Lung (tissue), 17 donors: ENCODE measurements at places on chromosomes 1 and 21.

DNA sequence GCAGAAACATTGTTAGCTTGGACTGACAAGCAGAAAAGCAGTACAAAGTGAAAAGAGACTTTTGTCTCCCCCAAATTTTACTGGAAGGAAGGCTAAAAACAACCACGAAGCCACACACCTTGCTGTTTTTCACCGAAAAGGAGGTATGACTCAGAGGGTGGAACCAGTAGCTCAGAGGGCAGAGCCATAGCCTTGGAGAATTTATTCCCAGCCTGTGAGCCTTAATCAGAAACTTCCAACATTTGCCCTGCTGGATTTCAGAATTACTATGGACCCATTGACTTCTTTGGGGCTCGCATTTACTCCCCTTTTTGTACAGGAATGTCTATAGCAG is 32.0 kb downstream of the RPS6KC1 start:
- DNase-seq, result no peak

DNA sequence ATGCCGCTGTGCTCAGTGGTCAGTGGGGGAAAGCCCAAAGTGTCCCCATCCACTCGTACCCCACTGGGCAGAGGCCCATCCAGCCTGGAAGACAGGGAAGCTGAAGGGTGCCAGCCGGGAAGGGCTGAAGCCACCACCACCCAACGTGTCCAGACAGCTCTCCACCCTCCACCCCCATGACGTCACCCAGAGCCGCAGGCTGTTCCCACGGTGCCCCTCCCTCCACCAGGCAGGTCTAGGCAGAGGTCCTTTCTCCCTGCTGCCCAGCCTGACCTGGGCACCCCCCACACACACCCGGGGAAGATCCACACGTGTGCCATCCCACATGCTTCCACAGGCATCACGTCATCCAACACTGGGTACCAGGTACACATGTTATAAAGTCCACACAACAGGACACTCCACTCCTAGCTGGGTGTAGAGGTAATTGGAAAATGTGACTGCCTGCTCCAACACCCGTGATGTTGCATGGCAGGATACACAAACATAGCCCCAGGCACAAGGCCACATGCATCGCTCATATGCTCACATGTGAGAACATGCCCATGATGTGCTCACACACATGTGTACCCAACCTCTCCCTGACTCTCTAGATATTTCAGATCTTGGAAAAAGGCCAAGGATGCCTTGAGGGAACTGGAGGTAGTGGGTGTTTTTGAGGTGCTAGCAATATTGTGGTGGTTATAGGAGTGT is 5.1 kb upstream of the ARHGAP30 start:
- no peak for DNase-seq

DNA sequence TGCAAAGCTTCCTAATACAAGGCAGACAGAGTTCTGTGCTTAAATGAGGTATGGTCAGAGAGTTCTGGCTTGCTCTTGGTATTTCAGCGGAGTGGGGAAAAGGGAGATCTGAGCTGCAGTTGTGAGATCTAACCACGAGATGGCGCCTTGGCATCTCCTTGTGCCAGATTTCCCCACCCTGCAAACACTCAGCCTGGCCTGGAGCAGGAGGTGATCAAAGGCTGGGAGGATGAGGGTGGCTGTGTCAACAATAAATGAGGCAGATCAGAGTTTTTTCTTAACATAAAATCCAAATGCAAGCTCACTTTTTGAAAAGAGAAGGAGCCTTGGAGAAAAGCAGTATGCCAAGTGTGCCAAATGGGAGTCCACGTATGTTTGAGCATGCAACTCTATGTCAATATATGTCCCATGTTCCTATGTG is 4.1 kb upstream of the TFAP2E start:
- peak; percentile 81 for DNase-seq

DNA sequence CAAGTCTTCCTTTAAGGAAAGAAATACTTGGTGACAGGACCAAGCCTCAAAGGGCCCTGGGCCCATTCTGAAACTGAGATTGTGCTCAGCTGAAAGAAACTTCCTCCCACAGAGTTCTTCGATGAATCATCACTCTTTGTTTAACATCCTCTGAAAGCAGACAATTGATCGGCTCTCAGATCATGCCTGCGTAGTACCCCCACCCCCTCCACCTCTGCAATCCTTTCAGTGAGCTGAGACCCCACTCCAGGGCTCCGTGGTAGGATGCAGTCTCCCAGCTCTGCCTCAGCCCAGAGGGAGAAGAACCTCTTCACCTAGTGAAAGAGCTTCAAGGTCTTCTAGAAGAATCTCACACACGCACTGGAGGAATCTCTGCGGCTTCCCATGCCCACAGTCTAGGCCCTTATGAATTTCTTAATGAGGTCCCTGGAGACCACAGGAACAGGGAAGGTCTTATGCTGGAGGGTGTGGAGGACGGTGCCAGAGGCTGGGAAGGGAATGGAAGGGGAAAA is 104.9 kb upstream of the SOD1 start:
- no peak for DNase-seq

DNA sequence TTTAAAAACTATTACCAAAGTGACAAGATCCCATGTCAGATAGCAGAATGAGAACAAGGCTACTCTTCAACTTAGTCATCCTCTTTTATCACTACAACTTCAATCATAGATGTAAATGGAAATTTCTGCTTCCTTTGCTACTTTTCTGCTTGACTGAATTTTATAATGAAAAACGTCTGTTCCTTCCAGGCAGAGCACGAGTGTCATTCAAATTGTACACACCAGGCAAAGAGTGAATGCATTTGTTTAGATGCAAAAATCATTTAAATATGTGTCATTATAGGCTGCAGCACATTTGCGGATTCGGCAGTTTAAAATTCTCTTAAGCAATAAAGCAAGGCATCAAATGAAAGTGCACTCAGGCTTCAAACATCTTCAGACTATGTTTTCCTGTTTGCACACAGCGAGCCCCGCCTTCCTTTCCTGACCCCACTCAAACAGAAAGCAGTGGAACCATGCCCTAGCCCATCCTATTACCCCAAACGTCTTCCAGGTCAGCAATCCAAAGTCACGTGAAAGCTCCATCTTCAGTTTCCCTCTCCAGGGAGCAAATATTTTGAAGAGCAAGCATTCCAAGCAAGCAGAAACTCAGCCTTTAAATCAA is 99.6 kb downstream of the APP start:
- DNase-seq, result peak; percentile 77

GRCh38 chr1:44310006-44310405 is 45.1 kb downstream of the ERI3 start:
- DNase-seq, result no peak

DNA sequence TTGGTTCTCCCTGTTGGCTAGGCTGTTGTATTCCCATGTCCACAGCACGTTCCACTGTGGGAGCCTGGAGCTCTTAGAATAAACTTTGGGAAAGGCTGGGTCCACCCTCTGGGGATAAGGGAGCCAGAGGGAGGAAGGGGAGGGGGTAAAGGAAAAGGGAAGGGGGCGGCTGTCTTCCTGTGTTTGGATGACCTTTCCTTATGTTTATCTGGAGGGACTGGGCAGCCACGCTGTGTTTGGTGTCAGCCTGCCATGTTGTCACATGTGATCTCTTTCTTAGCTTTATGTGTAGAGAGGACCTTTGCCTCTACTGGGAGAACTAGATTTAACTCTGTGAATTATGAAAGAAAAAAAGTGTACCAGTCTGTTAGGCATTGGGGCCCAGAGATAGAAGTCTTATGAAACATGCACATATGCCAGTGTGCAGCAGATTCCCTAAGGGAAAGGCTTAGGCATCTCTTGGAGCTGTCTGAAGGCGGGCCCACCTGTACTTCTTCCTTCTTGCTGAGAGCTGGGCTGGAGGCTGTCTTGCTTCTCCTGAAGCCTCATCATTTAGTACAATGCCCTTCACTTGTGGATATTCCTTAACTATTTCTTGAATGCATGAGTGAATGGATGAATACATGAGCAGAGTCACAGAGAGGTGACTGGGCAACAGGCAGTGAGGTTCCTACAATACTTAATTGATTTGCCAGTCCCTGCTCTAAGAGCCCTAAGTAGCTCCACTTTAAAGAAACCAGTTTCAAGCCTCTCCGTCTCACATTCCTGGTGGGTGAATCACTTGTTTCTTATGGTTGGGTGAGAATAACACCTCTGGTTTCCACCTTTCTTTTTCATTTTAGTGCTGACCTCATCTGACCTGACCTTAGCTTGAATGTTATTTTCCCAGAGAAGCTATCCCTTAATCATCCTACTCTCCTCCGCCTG is 62.5 kb upstream of the ARHGAP29 start:
- peak; percentile 48 for DNase-seq

DNA sequence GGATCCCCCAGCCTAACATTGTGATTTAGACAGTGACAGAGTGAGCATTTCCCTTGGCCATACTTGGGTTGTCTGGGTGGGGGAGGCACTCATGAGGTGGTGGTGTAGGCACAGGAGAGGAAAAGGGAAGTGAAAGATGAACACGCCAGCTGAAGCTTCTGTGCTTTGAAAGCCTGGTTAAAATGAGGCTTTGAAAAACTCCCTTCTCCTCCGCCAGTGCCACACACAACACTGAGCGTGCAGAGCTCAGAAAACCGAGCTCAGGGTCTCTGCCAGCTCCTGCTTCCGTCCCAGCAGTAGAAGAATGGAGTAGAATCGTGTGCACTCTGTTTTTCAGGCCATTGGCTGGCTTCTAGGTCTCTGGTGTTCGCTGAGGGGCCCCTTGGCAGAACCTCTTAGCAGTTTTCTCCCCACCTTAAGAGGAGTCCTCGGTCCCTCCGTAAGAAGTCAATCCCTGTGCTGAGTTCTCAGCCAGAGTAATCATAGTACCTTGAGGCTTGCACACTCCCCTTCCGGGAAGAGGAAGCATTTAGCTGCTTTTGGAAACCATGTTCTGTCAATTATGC is 12.9 kb downstream of the PLEKHM2 start:
- DNase-seq, result no peak

DNA sequence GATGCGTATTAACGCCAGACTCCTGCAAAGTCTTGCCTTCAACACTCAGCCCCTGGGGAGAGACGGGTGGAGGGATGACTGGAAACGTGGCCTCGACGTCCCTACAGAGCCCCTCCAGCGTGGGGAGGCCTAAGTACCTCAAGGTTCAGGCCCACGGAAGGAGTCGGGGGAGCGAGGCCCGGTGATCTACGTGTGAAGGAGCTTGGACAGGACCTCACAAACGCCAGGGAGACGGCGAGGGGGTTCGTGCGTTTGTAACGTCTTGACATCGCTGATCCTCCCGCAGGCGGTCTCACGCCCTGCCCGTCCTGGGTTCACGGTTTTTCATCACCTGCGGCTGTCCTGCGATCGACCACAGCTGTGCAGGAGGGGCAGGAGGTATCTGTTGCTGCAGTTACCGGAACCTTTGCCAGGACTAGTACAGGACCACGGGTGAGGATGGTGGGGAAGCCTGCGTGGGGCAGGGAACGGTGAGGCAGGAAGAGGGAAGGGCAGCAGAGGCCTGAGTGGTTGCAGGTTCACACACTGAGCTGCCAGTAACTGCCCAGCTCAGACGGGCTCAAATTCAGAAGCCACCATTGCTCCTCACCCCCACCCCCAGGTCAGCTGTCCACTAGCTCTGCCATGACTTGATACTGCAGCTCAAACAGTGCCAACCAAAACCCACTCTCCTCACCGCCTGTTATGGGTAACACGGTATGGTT is 889 bp upstream of the CCNL2 start:
- no peak for DNase-seq
